RCC 7860 (cell line): ENCODE measurements at places on chromosomes 12 and 14.

- no peak for DNase-seq
Observed at GRCh38 chr14:80664576-80664975, 277.0 kb downstream of the CEP128 start.

- DNase-seq: no peak
Observed at GRCh38 chr14:88289234-88289633, 33.8 kb downstream of the KCNK10 start.

DNA sequence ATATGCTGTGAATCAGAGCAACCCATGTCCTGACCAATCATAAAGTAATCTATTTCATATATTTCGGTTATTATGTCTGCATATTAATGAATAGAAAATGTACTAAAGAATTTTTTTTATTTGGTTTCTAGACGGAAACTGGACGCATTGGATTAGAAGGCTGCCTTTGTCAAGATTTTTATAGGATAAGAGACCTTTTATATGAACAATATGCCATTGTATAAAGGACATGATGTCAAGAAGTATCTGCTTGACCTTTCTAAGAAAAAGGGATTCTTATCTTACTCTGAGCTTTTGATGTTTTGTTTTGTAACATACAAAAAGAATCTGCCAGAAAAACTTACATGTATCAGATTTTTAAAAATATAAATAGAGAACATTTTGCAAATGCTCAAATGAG, 39.8 kb downstream of the CPSF2 start:
- DNase-seq: no peak

- no peak for DNase-seq
Observed at GRCh38 chr12:67928621-67929383, 60.4 kb upstream of the IFNG-AS1 start.
